ENCODE measurements at places on chromosomes 11 and 22.
A peak's percentile ranks its signal among the peaks of the same experiment; 100 is the strongest.

DNA sequence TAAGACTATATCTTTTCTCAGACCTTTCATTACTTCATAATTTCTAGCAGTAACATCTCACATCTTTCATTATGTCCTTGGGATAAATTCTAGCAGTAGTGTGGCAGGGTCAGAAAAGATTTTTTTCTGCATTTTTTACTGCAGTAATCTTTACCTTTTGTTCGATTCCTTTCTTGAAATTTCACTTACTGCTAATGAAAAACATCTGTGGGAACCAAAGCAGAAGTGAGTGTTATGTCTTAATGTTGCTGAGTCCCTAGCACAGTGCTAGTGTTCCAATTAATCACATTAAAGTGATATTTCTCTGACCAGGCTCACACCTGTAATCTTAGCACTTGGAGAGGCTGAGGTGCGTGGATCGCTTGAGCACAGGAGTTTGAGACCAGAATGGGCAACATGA, 123.6 kb downstream of the EHF start:
- H3K36me3 ChIP-seq: no peaks in the 10 kb centered on the region
- no peaks in the 10 kb centered on the region for H3K4me1 ChIP-seq
- H3K27ac ChIP-seq: no peak overlapping the region
- DNase-seq: no peak

DNA sequence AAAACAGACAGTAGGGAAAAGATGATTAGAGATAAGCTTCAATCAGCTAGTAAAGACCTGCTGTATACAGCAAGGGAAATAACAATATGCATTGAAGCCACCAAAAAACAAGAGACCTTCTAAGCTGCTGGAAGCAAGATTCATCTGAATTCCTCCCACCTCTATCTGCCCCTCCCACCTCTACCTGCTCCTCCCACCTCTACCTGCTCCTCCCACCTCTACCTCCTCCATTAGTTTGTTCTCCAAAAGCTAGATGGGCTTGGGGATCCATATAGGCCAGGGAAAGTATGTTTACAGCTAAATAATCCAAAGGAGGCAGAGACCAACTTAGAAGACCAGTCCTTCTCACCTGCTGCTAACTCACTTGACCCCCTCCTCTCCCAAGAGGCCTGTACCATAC, 33.2 kb downstream of the PAK1 start:
- DNase-seq: no peak
- H3K27me3 ChIP-seq: no peaks in the 10 kb centered on the region
- H3K36me3 ChIP-seq: no peaks in the 10 kb centered on the region

DNA sequence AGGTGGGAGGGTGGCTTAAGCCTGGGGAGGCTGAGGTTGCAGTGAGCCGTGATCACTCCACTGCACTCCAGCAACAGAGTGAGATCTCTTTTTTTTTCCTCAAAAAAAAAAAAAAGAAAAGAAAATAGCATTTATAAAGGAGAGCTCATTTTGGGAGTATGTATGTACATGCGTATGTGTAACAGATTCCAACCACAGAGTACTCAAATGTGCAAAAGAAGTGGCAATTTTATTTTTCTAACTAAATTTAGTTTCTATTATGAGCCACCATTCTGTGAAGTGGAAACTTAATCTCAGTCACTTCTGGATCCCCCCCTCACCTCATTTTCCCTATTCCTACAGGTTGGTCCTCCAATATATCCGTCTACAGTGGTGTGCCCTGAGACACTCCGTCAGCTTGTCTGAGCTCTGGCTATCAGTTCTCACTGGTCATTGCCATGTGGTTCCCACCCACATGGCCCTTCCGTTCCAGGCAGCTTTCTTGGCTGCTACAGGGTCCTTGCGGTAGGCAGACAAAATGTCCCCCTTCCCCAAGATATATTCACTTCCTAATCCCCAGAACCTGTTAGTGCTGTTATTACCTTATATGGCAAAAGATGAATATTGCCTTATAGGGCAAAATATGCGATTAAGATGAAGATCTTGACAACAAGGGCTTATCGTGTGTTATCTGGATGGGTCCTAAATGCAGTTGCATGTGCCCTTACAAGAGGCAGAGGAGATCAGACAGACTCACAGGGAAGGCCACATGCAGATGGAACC, 35.8 kb upstream of the TSKU start:
- no peak overlapping the region for H3K4me3 ChIP-seq
- DNase-seq: no peak
- no peaks in the 10 kb centered on the region for H3K27me3 ChIP-seq
- no peaks in the 10 kb centered on the region for H3K36me3 ChIP-seq
- H3K4me1 ChIP-seq: peaks cover 32% of the 10 kb centered on the region
- no peak overlapping the region for H3K27ac ChIP-seq

DNA sequence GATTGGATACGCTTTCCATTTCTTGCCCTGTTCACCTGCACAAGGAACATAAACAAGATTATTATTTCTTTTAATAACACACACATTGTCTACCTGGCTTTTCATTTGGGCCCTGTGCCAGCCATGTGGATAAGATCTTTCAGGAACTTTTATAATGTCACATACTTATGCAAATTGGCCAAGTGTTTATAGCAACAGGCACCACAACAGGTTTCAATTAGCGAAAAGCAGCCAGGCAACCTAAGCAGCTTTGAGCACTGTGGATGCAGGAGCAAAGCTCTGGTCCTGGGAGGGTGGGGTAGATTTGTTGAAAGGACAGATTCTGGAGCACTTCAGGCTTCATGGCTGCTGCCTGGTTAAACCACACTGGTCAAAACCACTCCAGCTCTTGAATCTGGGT, 217.4 kb downstream of the BARX2 start:
- DNase-seq: no peak
- H3K27me3 ChIP-seq: no peaks in the 10 kb centered on the region
- H3K4me1 ChIP-seq: no peaks in the 10 kb centered on the region

DNA sequence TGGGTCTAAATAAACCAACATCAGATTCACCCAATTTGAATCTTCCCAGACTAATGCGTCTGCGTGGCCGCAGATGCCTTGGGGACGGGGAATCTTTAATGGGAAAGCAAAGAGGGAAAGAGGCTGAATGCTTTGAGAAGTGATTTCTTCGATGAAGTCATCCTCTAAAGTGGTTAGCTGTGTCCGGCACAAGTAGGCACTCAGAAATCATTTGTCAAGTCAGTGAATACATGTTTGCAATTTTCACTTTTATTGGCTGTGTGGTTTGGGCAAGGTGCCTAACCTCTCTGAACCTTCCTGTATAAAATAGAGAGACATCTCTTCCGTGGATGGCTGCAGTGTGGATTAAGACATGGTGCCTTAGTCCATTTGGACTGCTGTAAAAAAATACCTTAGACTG, 19.7 kb upstream of the IFT27 start:
- H3K4me3 ChIP-seq: no peak overlapping the region
- no peak for DNase-seq
- H3K27me3 ChIP-seq: no peaks in the 10 kb centered on the region
- no peaks in the 10 kb centered on the region for H3K36me3 ChIP-seq
- no peak overlapping the region for H3K27ac ChIP-seq
- H3K4me1 ChIP-seq: no peaks in the 10 kb centered on the region

- no peaks in the 10 kb centered on the region for H3K27me3 ChIP-seq
- no peak overlapping the region for H3K27ac ChIP-seq
- H3K36me3 ChIP-seq: no peaks in the 10 kb centered on the region
- no peaks in the 10 kb centered on the region for H3K4me1 ChIP-seq
- no peak for DNase-seq
- H3K4me3 ChIP-seq: no peak overlapping the region
These were observed 230.7 kb downstream of the FAT3 start for GRCh38 chr11:92455210-92455790.

GRCh38 chr22:31488988-31489617, 539 bp downstream of the EIF4ENIF1 start:
- no peaks in the 10 kb centered on the region for H3K36me3 ChIP-seq
- peak; percentile 42 for DNase-seq
- peak overlapping the region; percentile 74 for H3K4me3 ChIP-seq
- H3K27ac ChIP-seq: peak overlapping the region; percentile 6

GRCh38 chr22:36391638-36392037, 3.9 kb upstream of the MYH9 start:
- H3K4me3 ChIP-seq: no peak overlapping the region
- DNase-seq: no peak
- no peak overlapping the region for H3K27ac ChIP-seq

DNA sequence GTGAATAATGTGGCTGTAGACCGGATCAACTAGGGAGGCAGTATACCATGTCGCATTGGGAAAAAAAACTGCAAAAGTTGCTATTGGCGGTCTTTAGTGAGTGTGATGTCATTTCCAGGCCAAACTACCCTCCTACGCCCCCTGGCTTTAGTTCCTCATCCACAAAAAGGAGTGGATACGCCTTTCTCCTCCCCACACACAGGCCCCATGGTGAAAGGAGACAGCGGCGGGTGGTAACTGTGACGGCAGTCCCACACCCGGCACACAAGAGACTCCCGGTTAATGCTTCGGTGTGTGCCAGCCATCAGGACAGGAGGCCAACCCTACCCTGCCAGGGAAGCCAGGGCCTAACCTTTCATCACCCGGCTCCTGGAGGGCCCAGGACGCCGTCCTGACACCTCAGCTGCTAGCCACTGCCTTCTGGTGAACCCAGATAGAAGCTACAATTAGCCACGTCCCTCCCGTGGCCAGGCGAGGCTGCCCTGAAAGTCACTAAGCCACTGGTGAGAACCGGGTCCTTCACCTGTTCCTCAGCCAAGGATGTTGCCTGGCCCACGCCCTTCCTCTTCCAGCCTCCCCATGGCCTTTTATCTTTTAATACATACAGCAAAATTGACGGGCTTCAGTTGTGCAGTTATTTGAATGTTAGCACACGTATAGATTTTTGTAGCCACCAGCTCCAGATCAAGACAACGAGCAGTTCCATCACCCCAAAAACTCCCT, 10.8 kb downstream of the TP53I11 start:
- no peak overlapping the region for H3K27ac ChIP-seq
- peaks cover 3% of the 10 kb centered on the region for H3K4me1 ChIP-seq
- H3K27me3 ChIP-seq: no peaks in the 10 kb centered on the region
- DNase-seq: no peak

GRCh38 chr11:101955701-101956100, 39.4 kb upstream of the ANGPTL5 start:
- no peak overlapping the region for H3K4me3 ChIP-seq
- no peak for DNase-seq
- no peaks in the 10 kb centered on the region for H3K36me3 ChIP-seq
- H3K4me1 ChIP-seq: no peaks in the 10 kb centered on the region
- no peaks in the 10 kb centered on the region for H3K27me3 ChIP-seq

- no peaks in the 10 kb centered on the region for H3K4me1 ChIP-seq
- H3K36me3 ChIP-seq: no peaks in the 10 kb centered on the region
- H3K4me3 ChIP-seq: no peak overlapping the region
- H3K27ac ChIP-seq: no peak overlapping the region
- no peak for DNase-seq
- no peaks in the 10 kb centered on the region for H3K27me3 ChIP-seq
These were observed 61.2 kb downstream of the CLPB start for GRCh38 chr11:72373163-72373562.

DNA sequence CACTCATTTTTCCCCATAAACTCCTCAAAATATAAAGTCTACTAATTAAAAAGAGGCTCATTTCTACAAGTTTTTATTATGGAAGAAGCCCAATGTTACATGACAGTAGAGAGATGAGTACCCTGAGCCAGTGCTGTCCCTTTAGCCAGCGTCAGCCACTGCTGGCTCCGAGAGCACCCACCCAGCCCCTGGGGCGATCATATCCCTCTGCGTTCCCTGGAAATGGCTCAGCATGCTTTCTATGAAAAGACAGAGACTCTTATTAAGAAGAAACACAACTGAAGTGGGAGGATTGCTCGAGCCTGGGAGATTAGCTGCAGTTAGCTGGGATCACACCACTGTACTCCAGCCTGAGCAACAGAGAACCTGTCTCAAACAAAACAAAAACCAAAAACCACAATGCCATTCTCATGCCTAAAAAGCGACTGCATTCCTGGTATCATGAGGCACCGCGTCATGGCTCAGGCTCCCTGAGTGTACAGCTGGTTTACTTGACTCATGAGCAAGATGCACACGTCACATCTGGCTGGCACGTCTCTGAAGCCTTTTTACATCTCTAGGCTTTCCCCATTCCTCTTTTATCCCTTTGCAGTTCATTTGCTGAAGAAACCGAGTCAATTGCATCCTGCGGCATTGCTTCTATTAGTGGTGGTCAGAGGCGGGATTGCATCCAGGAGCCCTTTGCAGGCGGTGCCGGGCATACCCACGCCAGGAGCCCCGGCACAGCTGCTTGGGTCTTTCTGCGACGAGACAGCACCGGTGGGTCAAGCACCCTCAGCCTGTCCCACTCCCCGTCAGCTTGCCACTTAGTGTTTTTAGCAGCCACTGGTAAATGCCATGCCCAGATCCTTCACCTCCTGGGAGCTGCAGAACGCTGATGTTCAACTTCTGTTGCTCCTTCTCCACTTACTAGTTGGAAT, 119.9 kb downstream of the CTTN start:
- H3K27me3 ChIP-seq: no peaks in the 10 kb centered on the region
- H3K4me3 ChIP-seq: no peak overlapping the region
- H3K36me3 ChIP-seq: no peaks in the 10 kb centered on the region
- DNase-seq: no peak
- no peaks in the 10 kb centered on the region for H3K4me1 ChIP-seq

- H3K36me3 ChIP-seq: no peaks in the 10 kb centered on the region
- peaks cover 9% of the 10 kb centered on the region for H3K4me1 ChIP-seq
- DNase-seq: peak; percentile 92
- H3K4me3 ChIP-seq: peak within 1 kb of the TSS; percentile 81
- H3K27me3 ChIP-seq: no peaks in the 10 kb centered on the region
These were observed at the start of gene LMF2 for GRCh38 chr22:50507421-50507990. Gene LMF2 (minus strand): TSS chr22:50507702. CDS start chr22:50507675, 27 bp downstream.

DNA sequence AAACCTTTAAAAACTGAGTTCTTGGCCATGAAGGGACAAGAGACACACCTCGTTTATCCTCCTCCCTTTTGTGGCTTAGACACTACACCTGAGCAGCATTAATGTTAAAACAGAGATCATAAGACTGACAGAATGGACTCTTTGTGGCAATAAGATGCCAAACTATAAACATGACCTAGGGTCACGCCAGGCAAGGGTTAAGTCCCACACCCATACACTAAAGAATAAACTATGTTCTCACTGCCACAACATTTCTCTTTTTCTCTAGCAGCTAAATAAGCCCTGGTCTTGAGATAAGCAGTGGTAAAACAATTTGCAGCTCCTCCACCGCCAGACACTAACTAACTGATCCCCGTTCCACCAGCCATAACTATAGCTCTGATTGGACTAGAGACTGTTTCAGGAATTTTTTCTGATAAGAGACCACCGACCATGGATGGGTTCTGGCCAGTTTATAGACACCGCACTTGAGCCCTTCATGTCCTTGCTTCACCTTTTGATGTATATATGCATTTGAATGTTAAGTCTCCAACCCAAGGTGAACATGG, 4.9 kb upstream of the SLCO2B1 start:
- H3K4me1 ChIP-seq: no peaks in the 10 kb centered on the region
- no peak overlapping the region for H3K4me3 ChIP-seq
- no peak for DNase-seq
- H3K27ac ChIP-seq: no peak overlapping the region
- H3K27me3 ChIP-seq: no peaks in the 10 kb centered on the region

GRCh38 chr22:44758344-44758973, 6.1 kb downstream of the ARHGAP8 start:
- H3K4me1 ChIP-seq: peaks cover 16% of the 10 kb centered on the region
- H3K27me3 ChIP-seq: no peaks in the 10 kb centered on the region
- H3K4me3 ChIP-seq: no peak overlapping the region
- H3K36me3 ChIP-seq: no peaks in the 10 kb centered on the region
- DNase-seq: no peak

GRCh38 chr11:104526006-104526405, 362.1 kb upstream of the PDGFD start:
- H3K4me3 ChIP-seq: no peak overlapping the region
- no peaks in the 10 kb centered on the region for H3K4me1 ChIP-seq
- H3K27ac ChIP-seq: no peak overlapping the region
- DNase-seq: no peak

- H3K27me3 ChIP-seq: no peaks in the 10 kb centered on the region
- DNase-seq: no peak
- no peak overlapping the region for H3K27ac ChIP-seq
- no peaks in the 10 kb centered on the region for H3K36me3 ChIP-seq
- no peaks in the 10 kb centered on the region for H3K4me1 ChIP-seq
These were observed 31.2 kb upstream of the SMIM35 start for GRCh38 chr11:118117790-118118601.
